ENCODE measurements at places on chromosomes 3 and 15.

- DNase-seq, result no peak
These were observed 27.6 kb upstream of the BDH1 start for GRCh38 chr3:197583371-197583770.

DNA sequence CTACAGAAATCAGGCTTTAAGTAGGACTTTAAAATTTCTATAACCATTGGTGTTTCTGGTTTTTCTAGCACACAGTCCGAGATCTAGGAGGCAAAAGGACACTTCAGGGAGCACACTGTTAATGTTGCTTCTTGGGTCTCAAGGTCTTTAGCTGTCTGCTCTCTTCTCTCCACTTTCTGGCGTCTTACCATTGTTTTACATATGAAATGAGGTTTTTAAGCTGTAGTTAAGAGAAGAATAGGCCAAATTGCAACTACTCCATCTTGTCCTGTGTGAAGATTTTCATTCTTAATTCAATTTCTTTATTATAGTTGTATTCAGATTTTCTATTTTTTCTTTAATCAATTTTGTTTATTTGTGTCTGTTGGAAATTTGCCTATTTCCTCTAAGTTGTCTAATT is 151.4 kb downstream of the WNT7A start:
- DNase-seq, result no peak

- DNase-seq, result no peak
These were observed 81.5 kb downstream of the FHIT start for GRCh38 chr3:61169621-61170251.

DNA sequence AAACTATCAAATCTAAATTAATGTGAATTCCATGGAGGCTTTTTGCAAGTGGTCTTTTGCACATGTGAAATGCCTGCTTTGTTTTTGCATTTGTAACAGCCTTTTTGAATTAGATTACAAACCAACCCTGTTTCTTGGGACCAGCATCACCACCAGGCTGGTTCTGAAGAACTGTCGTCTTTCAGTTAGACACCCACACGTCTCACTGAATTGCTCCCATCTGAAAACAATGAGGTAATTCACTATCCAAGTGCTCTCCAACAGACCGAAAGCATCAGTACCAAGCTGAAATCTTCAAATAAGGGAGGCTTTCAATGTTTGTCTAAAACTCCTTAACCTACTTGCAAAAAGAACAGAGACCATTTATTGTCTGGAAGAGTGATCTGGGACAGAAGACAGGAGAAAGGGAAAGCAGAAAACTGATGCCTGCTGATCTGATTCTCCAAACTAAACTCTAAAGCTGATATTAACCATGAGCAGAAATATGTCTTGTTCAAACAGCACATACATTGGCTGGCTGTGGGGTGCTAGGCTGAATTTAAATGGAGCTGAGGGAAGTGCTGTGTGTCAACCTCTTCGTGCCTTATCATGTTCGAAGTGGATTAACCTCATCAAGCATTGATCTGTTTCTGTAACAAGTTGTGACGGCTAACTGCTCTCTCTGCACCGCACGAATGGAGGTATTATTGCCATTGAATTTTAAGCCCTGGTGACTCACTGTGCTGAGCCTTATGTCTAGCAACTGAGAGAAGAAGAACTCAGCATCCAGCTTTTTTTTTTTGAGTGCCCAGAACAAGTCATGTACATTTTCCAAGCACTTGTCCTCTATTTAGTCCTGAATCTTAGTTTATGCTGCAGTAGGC is 213.7 kb upstream of the P2RY1 start:
- DNase-seq, result no peak

DNA sequence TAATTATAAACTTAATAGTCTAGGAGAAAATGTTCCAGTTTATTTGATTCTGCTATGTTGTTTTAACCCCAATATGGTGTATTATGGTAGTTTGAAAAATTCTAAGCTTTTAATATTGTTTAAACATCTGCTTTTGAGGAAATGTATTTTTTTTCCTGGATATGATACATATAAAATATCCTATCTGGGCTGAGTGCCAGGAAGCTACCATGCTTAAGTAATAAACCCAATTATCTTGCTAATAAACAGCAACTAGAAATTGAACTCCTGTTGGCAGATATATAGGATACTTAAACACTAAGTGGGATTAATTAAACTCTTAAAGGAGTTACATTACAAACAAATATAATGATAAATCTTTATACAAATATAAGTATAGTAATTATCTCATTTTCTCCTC is 293.7 kb upstream of the GRM7 start:
- no peak for DNase-seq

- peak; percentile 19 for DNase-seq
These were observed 268.5 kb upstream of the TMC3 start for GRCh38 chr15:81642451-81642990.

- peak; percentile 37 for DNase-seq
These were observed 109.5 kb downstream of the SYNPR start for GRCh38 chr3:63387568-63387967.

- no peak for DNase-seq
These were observed 4.9 kb upstream of the TBC1D5 start for GRCh38 chr3:17747174-17747889.

DNA sequence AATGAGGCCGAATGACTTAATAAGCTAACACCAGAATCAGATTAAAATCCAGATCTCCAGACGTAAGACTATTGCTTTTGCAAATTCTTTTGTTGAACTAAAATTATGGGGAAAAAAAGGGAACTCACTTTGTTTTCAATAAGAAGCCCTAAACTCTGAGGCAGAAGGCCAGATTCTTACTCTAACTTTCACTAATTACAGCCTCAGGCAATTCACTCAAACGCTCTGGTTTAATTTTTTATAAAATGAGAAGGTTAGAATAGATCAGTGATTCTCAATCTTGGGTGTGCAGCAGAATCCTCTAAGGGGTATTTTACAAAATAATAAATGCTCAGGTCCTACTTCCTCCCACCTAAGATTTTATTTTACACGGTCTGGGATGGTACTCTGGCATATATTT is 38.1 kb downstream of the C3orf70 start:
- no peak for DNase-seq

GRCh38 chr15:43800286-43801141 is at the start of gene HYPK:
Gene HYPK, plus strand, starts transcription at chr15:43800599. Its CDS starts 24 bp downstream, at chr15:43800623.
- no peak for DNase-seq

DNA sequence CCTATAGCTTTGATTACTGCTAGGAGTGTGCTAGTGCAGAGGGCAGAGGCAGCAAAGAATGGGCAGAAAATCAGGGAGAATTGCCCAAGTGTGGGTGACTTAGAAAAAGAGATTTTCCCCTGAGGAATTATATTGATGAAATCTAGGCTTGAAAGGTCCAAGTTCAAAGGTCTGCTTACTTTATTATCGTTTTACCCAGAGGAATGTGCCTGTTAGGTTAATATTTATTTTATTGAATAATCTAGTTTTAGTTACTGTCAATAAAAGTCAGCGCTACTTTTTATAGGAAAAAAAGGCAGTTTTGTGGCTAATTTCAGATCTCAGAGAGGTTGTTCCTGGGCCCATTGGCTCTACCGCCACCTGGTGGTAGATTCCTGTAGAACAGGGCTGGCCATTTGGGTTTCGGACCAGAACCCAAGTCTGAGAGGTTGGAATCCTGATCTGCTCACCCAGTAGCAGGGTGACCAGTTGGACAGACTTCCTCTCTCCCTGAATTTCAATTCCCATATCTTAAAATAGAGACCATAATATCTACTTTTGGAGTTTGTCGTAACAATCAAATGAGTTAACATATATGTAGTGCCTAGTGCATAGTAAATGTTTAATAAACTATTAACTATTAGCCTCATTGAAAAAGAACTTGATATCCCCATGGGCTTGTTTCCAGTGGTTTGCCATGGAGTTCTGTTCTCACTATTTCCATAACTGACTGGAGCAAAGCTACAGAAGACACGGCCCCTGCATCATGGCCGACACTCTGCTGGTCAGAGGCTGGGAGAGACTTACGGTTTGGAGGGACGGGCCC is 62.7 kb upstream of the ZNF148 start:
- no peak for DNase-seq

DNA sequence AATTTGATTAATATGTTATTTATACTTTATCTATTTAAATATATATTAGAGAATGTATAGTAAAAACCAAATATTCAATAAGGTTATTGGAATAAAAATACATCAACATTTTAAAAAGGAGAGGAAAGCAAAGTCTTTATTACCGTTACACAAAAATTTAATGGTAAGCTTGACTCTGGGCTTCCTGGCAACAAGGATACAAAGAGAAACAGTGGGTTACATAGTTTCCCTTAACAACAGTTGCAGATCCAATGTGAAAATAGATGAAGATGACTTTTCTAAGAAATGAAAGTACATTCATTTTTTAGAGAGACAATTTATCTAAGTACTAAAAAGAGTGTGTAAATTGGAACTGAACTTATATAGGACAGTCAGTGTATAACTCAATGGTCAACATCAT is 6.0 kb upstream of the PHLDB2 start:
- DNase-seq, result no peak

DNA sequence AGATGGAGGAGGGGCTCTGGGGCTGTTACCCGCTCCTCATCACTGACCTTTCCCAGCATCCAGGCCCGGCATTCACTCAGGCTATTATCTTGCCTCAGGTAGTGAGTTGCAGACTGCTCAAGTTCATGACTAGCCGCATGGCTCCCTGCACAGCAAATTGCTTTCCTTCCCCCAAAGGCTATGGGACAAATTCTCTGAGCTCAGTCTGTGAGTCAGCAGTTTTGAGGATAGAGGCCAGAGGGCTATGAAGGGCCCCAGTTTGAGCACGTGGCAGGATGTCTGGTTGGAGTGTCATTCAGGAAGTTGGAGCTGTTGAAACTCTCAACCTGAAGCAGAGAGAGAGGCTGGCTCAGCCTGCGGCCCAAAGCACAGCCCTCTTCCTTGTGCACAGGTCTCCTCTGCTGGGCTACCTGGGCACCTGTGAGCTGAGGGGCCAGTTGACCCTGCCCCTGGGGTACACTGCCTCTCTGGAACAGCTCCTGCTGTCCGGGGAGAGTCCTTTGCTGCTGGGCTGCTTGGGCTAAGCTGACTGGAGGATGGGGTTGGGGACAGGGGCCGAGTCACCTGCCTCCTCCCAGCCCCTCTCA is 7.9 kb downstream of the FAH start:
- peak; percentile 84 for DNase-seq

GRCh38 chr3:13547591-13548371 is 1.1 kb upstream of the FBLN2 start:
- no peak for DNase-seq

GRCh38 chr3:44981751-44982150 is 5.7 kb downstream of the EXOSC7 start:
- DNase-seq, result no peak

- DNase-seq, result no peak
These were observed 471.7 kb upstream of the MCTP2 start for GRCh38 chr15:93759629-93760028.

DNA sequence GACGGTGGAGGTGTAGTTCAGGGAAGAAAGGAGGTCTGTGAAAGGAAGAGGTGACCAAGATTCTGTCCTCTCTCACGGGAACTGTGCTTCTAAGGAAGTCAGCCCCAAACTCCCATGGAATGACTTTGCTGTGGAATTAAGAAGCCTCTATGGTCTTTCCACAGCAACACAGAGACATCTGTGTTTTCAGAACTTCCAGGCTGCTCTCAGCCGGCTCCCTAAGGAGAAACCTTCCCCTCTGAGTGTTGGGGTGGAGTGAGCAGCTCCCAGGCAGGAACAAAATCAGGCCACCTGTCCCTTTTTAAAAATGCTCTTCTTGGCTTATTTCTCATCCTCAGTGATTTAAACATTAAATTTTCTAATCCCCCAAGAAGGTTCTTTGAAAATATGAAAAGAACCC is 53.3 kb upstream of the SNRK start:
- DNase-seq, result no peak
